Spinal cord (tissue), 10 donors: ENCODE measurements at places on chromosomes 5 and 9. TPM values are rescaled to one million over a fixed set of nuclear protein-coding genes. Genes with fewer than 3 reads are reported as not detected.

DNA sequence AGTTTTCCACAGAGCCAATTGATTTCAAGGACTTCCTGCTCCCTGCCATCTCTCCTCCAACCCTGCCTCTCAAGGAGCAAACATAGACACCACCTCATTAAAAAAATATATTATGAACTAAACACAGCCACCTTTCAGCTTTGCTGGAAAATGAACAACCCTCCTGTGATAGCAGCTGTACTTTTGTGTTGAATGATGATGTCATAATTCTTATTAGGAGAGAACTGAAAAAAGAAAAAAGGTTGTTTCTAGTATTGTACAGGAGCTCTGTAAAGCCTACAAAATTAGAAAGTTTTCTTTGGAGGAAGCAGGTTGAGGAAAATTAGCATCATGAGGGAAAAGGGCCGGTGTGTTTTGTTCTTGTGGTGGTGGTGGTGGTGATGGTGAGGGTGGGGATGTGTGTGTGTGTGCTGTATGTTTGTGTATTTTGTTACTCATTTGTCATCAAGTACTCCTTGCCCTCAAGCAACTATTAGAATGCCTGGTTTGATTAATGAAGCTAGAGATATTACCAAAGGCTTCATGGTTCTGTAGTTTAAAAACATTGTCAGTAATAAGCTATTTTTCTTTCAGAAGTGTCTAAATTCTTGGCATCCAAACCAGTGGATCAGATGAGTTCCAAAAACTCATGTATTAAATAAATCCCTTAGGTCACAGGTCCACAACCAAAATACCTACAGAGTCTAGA lies 405.9 kb downstream of the TLE4 start:
- no peak for DNase-seq

GRCh38 chr9:137484551-137485315 lies 25.6 kb upstream of the NSMF start:
- no peak for DNase-seq

DNA sequence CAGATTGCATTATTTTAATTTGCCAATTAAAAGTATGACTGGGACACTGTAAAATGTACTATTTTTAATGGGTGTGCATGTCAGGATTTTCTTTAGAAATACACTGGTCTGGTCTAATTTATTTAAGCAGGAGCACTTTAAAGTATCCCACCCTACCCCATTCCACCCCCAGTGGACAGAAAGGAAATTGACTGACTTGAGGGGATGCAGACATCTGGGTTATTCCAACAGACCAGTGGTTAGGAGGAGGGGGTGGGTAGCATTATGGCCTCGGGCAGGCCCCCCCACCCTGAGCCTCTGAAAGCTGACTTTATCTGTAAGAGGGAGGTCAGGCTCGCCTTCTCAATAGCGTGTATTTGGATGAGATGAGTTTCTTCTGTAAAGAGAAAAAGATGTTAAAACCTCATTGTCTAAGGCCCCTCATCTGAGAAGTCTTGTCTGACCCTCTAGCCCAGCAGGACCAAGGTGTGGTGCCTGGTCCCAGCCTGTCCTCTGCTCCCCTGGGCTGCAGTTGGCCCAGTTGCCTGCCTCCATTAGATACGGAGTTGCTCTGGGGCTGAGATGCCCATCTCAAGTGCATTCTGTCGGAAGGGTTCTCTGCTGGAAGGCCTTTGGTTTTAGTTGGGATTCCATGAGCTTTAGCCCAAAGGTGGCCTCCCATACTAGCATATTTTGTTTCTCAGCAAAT lies 4.4 kb downstream of the HNRNPAB start:
- no peak for DNase-seq

Gene STING1
- 26.6 TPM for polyA plus RNA-seq

Gene SLC1A3
- 738 TPM for polyA plus RNA-seq
